ENCODE measurements at places on chromosomes 1 and 21.

DNA sequence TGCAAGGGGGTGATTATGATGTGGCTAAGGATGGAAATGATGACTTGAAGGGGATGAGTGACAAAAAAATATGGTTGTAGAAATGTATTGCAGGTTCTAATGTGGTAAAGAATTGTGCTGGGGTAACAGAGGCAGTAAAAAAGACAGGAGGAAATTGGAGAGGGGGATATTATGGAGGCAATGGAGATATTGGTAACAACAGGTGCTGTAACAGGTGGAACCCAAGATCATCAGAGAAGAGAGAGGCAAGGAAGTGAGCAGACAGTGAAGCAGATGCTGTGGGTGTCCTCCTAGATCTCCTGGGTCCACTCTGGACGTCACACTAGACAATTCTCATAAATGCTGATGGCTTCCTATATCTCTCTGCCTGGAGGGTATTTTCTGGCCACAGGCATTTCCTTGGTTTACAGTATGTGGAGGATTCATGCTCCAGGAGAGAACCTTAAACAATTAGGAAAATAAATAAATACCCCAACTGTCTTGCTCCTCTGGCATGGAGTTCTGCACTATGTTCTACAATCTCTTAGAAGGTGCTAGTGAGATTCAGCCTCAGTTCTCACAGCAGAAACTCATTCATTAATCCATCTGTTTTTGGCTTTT is 620.3 kb upstream of the PLXNA2 start:
- DNase-seq = no peak

GRCh38 chr1:6580593-6581409 is 1.0 kb downstream of the ZBTB48 start:
- no peak for DNase-seq

DNA sequence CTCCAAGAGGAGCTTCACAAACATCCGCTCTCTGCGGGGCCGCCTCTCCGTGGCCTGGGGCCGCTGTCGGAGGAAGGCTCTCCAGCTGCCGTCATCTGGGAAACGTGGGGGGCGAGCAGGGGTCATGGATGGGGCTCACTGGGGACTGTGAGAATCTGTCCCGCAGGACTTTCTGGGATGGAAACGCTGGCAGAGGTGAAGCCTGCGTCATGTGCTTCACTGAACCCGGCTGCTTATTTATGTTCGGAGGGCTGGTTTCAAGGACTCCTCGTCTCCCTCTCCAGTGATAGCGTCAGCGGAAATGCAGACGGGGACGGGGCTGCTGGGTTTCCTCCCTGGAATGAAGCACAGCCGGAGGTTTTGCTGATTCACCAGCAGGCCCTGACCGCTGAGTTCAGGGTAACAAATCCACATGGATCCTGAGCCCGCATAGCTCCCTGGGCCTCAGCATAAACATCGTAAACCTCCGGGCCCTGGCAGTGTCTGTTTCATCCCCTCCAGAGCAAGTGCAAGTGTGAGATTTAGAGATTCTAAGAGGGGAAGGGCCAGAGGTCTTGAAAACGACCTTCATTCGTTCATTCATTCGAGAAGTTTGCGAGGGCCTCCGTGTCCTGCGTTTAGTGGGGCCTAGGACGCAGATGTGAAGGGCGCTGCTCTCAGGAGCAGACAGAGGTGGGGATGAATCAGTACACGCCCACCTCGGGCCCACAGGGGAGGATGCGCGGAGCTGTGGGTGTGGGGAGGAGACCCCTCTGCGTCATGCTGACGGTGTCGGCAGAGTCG is 7.0 kb upstream of the POFUT2 start:
- DNase-seq = peak; percentile 67

DNA sequence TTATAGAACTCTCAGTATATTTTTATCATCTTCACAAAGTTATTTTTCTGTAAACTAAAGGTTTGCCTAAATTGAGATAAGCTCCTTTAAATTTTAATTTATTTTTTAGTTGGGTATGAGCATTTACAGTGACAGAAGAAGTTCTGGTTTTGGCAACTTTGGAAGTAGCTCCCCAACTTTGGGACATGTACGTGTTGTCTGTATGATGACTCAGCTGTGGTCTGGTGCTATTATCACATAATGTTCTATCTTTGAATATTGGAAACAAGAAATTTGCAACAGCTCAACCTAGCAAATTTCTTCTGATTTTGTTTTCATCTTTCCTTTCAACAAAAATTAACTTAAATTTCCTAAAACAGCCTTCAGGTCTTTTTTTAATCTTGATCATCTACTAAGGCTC is 46.6 kb upstream of the C1orf105 start:
- DNase-seq = no peak

- no peak for DNase-seq
Measured at GRCh38 chr1:26012864-26013263, 8.7 kb upstream of the EXTL1 start.

GRCh38 chr1:101278238-101278637 is 41.4 kb downstream of the S1PR1 start:
- no peak for DNase-seq

- DNase-seq = no peak
Measured at GRCh38 chr21:15874615-15875014, 144.8 kb downstream of the USP25 start.

- no peak for DNase-seq
Measured at GRCh38 chr1:29343476-29343875, 107.2 kb downstream of the PTPRU start.

DNA sequence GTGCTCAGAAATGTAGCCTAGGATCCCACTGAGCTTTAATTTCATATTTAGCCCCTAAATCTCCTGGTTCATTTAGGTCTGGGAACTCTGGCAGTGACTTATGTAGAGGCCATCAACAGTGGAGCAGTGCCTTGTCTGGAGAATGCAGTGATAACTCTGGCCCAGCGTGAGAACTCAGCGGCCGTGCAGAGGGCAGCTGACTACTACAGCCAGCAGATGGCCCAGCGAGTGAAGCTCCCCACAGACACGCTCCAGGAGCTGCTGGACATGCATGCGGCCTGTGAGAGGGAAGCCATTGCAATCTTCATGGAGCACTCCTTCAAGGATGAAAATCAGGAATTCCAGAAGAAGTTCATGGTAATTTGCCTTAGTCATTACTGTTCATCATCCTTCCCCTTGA is 17.8 kb downstream of the GBP6 start:
- no peak for DNase-seq

- DNase-seq = no peak
Measured at GRCh38 chr1:143699115-143699514, 272.7 kb downstream of the FAM72C start.

DNA sequence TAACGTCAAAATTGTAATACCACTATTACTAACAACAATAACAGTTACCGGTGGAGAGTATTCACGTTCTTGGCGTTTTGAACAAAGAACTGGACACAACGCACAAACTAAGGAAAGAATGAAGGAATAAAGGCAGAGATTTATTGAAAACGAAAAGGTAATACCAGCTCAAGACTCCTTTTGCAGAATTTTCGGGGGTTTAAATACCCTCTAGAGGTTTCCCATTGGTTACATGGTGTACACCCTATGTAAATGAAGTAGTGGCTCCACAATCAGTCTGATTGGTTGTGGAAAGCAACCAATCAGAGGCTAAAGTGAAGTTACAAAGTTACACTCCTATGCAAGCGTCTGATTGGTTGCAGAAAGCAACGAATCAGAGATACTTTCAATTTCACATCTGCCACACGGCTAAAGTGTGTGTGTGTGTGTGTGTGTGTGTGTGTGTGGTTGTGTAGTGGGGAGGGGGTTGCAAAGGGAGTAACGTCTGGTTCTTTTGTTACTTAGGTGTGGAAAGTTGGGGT is 1.1 kb upstream of the GTF2B start:
- DNase-seq = peak; percentile 28

DNA sequence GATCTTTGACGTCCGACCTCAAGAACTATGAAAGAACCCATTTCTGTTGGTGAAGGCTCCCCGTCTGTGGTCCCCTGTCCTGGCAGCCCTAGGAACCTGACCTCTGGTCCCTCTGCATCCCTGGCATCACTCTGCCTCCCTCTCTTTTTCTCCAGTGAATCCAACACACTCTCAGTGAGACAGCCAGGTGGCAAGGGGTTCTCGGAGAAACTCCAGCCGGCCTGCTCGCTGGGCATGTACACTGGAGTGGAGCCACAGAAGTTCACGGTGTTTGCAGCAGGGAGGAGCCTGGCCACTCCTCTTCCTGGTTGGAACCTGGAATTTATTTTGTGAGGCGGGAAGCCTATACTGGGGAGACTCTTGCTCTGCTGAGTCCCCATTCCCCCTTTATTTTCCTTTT is 230.2 kb upstream of the AJAP1 start:
- no peak for DNase-seq

- no peak for DNase-seq
Measured at GRCh38 chr1:5704561-5705514, 287.4 kb downstream of the NPHP4 start.

GRCh38 chr1:246705368-246705767 is 18.8 kb upstream of the SCCPDH start:
- no peak for DNase-seq

DNA sequence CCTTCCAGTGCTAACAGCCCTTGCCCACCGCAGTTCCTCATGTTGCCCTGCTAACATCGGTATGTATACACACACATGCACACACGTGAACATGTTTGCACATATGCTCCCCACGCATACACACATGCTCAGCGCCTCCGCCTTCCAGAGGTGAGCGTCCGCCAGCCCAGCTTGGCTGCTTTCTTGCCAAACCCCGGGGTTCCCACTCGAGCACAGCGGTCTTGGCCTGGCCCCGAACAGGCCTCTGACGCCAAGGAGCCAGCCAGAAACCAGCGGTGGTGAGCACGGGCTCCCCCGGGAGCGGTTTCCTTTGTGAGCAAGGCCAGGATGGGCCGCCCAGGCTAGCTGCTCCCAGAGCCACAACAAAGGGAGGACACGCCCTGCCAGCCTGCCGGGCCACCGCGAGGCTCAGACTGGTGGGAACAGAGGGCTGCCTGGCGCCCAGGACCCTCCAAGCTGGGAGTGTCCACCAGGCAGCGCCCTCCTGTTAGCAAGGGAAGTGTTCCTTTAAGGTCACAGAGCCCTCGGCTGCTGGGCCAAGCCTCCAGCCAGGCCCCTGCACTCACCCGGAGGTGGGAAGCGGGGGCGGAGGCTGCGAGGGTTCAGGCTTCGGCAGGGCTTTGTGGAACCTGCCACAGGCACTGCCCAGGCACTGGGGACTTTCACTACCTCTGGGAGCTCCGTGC is 65.4 kb downstream of the ALPL start:
- DNase-seq = no peak

DNA sequence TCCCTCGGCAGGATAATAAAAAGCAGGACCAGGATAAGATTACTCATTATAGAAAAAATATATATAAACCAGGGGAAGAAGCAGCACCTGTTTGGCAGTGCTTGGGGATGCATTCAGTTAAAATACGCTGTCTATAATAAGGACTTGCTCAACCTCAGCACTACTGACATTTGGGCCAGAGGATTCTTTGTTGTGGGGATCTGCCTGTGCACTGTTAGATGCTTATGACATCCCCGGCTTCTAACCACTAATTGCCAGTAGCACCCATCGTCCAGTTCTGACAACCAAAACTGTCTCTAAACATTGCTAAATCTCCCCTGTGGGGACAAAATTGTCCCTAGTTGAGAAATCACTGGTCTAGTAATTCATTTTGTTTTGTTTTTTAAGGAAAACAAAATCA is 242.1 kb downstream of the SLC45A1 start:
- no peak for DNase-seq

DNA sequence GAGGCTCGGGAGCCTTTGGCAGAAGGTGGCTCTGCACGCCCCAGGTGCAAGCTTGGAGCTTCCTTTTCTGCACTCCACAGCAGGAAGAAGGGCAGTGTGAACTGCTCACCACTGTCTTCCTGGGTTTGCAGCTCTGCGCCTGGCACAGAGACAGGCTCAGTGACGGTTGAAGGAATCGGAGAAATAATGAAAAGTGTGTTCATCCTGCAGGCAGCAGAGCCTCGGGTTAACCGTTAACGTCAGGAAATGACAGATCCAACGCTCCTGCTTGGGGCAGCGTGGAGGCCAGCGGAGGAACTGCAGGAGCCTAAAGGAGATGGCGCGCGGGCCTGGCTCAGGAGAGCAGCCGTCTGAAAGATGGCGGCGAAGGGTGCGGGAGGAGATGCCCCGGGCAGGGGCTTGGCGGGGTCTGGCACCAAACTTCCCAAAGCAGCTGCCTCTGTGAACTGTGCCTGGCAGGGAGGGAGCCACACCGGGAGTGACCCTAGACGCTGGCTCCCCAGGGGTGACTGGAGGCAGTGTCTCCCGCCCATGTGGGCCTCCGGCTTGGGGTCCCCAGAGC is 10.9 kb upstream of the SAMD11 start:
- peak; percentile 80 for DNase-seq

- DNase-seq = peak; percentile 93
Measured at GRCh38 chr1:154669464-154670282, 61.7 kb upstream of the ADAR start.

- DNase-seq = no peak
Measured at GRCh38 chr1:97632776-97633175, 288.1 kb downstream of the DPYD start.

- DNase-seq = peak; percentile 73
Measured at GRCh38 chr1:201309416-201309815, 26.1 kb downstream of the PKP1 start.

DNA sequence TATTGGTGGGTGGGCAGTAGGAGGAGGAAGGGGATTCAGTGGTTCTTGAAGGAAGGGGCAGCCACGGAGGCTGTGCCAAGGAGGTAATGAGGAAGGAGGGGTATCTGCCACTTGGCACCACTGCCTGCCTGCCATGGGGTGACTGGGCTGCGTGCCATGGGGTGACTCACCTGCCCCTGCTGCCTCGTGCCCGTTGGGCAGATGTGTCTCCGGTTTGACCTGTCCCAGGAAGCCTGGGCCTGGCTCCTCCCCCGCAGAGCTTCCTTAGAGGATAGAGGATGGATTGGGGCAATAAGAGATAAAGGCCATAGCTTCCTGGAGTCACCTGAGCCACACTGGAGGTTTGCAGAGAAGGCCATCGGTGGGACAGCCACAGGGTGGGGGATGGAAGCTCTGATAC is 1.7 kb downstream of the PADI3 start:
- no peak for DNase-seq

GRCh38 chr1:162218975-162219374 is 149.5 kb downstream of the NOS1AP start:
- no peak for DNase-seq

Data from HuH-7 (cell line).